ENCODE measurements at places on chromosomes 5 and 9.

DNA sequence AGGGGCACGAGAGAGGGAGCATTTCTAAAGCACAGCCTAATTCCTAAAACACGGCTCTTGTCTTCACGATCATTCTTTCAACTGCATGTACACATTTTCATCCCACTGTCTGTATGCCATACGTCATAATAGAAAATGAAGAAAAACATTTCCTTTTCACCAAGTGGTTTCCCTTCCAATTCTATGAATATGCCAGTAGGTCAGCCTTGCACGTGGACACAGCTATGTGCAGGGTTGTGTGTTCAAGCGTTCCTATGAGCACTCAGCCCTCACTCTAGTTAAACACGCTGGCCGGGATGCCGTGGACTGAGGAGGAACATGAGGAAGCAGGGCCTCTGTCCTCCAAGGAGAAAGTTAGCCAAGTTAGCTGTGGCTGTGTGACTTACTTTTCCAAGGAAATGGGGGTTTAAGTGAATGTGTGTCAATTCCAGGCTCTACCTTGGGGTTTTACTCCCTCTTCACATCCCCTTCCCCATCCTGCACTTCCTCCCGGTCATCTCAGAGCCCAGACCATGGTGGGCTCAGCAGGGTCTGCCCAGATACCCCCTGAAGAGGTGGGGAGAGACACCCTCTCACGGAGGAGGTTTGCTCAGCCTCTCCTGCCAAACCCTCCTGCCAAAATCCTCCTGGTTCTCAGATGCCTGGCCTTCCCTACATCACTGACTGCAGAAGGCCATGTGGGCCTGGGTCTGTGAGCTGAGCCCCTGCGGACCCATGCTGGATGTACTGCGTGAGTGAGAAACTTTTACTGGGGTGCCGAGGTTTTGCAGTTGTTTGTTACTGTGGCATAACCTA is 230.6 kb downstream of the FSTL4 start:
- no peak for DNase-seq

- no peak for DNase-seq
Measured at GRCh38 chr5:159135896-159136531, 36.3 kb upstream of the EBF1 start.

GRCh38 chr9:115593587-115594091 is 475.7 kb upstream of the TNC start:
- no peak for DNase-seq

DNA sequence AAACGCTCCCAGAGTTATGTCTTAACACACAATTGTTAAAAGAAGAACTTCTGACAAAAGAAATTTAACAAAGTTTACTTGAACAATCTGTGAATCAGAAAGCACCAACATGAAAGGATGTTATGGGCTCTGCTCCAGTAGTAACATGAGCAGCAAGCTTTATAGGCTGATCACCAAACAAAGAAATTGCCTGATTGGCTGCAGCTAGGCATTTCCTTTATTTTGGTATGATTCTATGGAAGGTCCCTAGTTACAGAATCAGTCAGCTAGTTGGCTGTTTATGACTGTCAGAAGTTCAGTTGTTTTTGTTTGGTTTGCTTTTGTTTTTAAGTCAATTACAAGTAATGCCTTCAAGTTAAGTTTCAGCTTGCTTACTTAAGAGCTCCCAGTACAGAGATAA is 102.4 kb upstream of the SMC2 start:
- no peak for DNase-seq

GRCh38 chr9:109742776-109743348 is 37.1 kb upstream of the PALM2AKAP2 start:
- DNase-seq: no peak

DNA sequence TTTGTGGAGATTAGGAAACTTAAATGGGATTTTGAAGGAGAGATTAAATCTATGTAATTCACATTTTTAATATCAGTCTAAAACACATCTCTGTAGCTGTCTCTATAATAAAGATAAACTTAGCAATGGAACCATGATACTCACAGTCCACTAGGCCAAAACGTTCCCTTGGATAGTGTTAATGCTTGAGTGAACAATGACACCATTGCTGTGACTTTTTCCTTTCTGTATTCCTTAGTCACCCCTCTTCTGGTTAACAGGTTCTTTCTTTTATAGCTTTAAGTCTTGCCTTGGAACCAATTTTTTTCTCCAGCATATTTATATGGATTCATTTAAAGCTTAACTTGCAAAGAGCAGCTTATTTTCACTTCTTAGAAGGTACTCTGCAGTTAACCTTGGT is 63.3 kb downstream of the INSL6 start:
- DNase-seq: no peak

GRCh38 chr5:116063950-116064349 is 20.9 kb upstream of the COMMD10 start:
- no peak for DNase-seq

DNA sequence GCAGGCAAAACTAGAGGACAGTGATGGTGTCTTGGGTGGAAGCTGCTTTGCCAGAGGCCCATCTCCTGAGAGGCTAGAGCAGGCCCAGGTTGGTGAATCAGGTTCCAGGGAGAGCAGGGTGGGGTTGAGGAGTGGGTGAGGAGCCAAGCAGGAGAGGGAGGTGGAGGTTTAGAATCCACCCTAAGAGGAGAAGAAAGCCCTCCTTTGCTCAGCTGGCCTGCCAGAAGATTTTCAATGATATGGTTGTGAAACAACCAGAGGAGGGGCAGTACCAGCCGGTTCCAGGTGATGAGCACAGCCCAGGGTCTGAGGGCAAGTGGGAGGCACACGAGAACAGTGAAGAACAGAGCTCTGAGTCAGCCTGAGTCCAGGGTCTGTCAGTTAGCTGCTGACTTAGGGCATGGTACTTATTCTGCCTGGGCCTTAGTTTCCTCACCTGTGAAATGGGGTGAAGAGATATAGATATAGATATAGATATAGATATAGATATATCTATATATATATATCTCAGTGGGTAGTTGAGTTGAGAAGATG is 17.8 kb downstream of the PPARGC1B start:
- no peak for DNase-seq

Measured in activated T-cell treated with anti-CD3 and anti-CD28 coated beads for 1 hour (primary cell).